ENCODE measurements at places on chromosomes 4 and X. TPM values are rescaled to one million over a fixed set of nuclear protein-coding genes. Genes with fewer than 3 reads are reported as not detected.

GRCh38 chr4:6198278-6198677 is 2.1 kb downstream of the JAKMIP1 start:
- no peak for DNase-seq

GRCh38 chr4:4853371-4853823 is 6.1 kb upstream of the MSX1 start:
- DNase-seq: peak; percentile 25

DNA sequence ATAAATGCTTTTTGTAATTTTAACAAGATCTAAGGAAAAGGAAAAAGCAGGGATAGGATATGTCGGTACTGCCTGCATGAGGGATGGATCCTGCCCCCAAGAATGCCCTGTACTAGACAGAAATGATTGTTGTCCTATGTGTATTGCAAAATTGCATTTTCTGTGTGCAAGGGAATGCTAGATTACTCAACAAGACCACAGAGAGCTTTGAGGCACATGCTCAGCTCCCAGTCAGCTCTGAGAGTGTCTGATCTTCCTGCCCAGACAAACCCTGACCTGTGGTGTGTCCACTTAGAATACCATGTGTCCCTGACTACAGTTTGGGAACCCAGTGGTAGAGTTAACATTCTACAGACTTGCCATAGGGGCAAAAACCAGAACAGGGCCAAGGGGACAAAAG is 129.2 kb upstream of the PAK3 start:
- no peak for DNase-seq

DNA sequence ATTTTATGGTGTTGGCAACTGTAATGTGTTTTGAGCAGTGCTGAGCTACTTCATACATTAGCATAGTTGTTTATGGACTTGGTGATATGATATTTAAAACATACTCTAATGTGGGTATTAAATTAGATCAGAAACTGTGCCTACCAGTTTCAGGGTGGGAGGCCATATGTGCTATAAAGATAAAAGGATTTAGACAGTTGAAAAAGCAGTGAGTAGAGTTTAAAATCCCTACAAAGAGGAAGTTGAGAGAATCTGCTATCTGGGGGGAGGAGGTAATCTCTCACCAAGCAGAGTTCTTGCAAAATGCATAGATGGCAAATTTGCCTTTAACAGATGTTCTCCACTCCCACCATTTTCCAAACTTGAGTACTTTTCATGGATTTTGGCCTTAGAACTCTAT is 154.5 kb downstream of the SPOCK3 start:
- no peak for DNase-seq

Gene ATP8A1
- 46.1 TPM for total RNA-seq

Gene CT55
- not detected for total RNA-seq

Gene SMIM43
- not detected for total RNA-seq

- no peak for DNase-seq
Measured at GRCh38 chr4:185566425-185566824, 31.1 kb upstream of the PDLIM3 start.

- no peak for DNase-seq
Measured at GRCh38 chr4:37439809-37440474, 195.4 kb downstream of the NWD2 start.

Gene C4orf54
- total RNA-seq: not detected

GRCh38 chr4:152430507-152430906 is 105.4 kb downstream of the FBXW7 start:
- no peak for DNase-seq

GRCh38 chr4:136476753-136477152 is 1055.5 kb downstream of the PCDH18 start:
- DNase-seq: no peak

DNA sequence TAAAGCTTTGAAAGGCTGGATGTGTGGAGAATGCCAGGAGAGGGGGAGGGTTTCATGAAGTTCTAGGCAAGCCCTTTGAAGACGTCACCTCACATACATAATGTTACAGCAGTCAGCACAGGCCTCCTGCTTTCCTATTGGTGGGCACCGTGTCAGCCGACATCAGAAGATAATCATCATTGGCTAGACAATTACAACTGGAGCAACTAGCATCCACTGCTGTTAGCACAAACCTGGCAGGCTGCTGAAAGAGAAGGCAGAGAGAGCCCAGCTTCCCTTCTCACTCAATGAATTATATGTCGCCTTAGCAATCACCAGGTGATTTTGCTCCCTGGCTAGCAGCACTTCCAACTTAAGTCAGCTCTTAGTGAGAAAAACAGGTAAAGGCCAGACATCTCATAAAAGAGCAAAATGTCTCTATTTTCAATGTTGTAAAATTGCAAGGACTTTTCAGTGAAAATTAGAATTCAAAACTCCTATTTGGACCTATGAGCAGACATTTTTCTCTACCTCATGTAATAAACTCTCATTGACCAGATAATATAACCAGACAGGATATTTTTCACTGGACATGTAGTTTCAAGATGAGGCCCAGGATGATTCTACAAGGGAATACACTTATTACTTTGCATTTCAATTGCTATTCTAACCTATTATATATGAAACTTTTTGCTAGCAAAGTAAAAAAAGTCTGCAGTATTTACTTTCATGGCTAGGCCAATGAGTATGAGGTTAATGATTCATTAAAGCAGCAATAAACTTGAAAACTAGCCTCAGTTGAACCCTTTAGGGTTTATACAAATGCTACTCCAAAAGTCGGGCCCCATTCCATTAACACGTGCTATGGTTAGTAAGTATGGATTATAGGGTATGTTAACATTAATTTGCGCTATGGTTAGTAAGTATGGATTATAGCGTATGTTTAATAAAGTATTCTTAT is 4.3 kb downstream of the ELOVL6 start:
- peak; percentile 82 for DNase-seq

GRCh38 chr4:79395841-79396240 is 12.2 kb downstream of the GK2 start:
- DNase-seq: no peak

DNA sequence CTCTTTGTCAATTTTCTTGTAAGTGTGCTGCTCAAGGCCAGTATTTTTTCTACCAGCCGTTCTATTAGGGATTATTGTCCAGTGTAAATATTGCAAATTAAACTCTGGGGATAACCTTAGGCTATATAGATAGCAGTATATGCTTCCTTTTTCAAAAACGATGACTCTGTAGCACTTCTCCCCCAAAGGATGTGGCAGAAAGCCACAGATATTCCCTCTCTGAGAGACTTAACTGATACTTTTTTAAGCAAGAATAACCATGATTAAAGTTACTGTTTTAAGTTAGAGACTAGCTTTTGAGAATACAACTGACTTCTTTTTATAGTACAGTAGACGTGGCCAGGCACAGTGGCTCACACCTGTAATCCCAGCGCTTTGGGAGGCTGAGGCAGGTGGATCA is 130.0 kb downstream of the FHIP1A start:
- no peak for DNase-seq

Gene CTAG2
- total RNA-seq: not detected

- no peak for DNase-seq
Measured at GRCh38 chr4:48116582-48116981, 17.5 kb downstream of the TXK start.

- DNase-seq: no peak
Measured at GRCh38 chr4:156109943-156110900, 156.6 kb upstream of the CTSO start.

DNA sequence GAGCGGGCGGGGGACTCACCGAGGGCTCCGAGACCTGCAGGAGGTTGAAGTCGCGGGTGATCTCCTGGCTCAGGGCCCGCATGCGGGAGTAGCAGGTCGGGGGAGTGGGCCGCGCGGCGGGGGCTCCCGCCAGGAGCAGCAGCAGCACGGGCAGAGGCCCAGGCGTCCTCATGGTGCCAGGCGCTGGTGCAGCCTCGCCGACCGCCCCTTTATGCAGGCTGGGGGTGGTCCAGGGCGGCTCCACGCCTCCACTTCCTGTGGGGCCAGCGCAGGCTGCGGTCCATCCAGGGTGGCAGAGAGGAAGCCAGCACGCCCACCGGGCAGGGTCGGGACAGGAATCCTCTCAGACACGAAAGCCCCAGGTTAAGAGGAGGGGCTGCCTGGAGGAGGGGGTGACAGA is at the start of gene CYTL1:
CYTL1 (minus strand) TSS at position 185 of the 400 bp plus-strand sequence; CDS start at position 172, 13 bp downstream.
- peak; percentile 37 for DNase-seq

- peak; percentile 8 for DNase-seq
Measured at GRCh38 chrX:94831364-94831763, 1157.4 kb downstream of the FAM133A start.

Measured in neural progenitor cell (in vitro differentiated cells).